ENCODE measurements at places on chromosomes 16 and 17.

GRCh38 chr17:67105213-67105612 lies 60.9 kb downstream of the CACNG1 start:
- DNase-seq, result no peak

DNA sequence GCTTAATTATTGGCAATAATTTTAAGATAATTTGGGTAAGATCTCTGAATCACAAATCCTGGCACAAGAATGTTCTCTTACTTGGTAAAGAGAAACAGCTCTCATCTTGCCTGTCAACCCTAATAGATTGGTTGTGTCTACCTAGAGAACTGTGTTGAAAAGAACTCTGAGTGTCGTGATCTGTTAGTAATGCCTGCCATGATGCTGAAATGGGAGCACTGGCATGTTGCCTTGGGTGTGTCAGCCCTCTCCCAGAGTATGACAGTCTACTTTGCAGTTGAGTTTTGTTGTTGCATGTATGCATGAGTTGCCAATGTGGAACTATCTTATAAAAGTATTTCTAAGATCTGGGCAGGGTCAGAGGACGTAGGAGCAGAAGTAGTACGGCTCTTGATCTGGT lies 221.4 kb downstream of the MAF start:
- no peak for DNase-seq

GRCh38 chr16:70476272-70477020 lies 22.1 kb downstream of the FCSK start:
- DNase-seq, result peak; percentile 62

- no peak for DNase-seq
Measured at GRCh38 chr17:33639103-33639880, 346.2 kb upstream of the ASIC2 start.

DNA sequence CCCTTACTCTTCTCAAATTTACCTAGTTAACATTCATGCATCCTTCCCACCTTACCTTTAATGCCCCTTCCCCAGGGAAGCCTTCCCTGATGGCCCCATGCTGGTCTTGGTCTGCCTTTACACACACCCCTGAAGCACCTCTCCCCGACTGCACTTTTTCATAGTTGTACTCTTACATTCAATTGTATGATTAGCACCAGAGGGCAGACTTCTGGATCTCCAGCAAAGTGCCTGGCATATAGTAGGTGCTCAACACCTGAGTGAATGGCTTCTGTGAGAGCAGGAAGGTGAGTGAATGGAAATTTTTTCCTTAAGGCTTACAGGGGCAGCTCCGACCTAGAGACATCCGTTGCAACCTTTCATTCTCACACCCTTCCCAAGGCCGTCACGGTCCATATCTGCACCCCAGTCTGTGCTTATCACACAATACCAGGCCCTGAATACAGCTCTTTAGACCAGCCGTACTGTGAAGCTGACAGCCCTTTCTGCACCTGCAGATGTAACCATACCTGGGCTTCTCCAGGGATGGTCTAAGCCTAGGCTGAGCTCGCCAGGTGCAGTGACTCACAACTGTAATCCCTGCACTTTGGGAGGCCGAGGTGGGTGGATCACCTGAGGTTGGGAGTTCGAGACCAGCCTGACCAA lies 4.4 kb downstream of the PGAP3 start:
- DNase-seq, result no peak

GRCh38 chr16:54455030-54455725 lies 168.6 kb upstream of the IRX3 start:
- no peak for DNase-seq

GRCh38 chr17:13016881-13017654 lies 759 bp downstream of the ELAC2 start:
- no peak for DNase-seq

DNA sequence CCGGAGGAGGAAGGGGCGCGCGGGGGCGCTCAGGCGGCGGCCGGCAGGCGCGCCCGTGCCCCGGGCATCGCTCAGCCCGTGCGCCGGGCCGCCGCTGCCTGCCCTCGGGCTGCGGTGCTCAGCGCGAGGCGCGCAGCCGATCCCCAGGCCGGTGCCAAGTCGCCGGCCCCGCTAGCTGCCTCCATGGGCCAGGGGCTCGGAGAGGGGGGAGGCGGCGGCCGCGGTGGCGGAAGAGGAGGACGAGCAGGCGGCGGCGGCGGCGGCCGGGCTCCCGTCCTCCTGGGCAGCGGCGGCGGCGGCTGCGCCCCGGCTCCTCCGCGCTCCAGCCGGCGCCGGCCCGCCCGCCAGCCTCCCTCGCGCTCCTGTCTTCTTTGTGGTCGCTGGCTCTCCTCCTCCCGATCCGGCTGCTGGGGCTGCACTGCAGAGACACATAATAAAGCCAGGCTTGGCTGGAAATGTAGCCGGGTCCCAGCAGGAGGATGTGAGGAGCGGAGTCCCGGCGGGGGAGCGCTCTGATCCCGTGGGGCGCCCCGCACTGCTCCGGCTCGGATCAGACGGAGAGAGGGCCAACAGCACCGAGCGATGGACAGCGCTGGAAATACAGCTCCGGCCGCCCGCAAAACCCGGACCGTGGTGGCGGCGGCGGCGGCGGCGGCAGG lies 889 bp upstream of the ZNF423 start:
- peak; percentile 67 for DNase-seq

- peak; percentile 23 for DNase-seq
Measured at GRCh38 chr17:28944862-28945741, 6.2 kb downstream of the PHF12 start.

GRCh38 chr16:88991813-88992350 lies 14.9 kb upstream of the CBFA2T3 start:
- DNase-seq, result no peak

DNA sequence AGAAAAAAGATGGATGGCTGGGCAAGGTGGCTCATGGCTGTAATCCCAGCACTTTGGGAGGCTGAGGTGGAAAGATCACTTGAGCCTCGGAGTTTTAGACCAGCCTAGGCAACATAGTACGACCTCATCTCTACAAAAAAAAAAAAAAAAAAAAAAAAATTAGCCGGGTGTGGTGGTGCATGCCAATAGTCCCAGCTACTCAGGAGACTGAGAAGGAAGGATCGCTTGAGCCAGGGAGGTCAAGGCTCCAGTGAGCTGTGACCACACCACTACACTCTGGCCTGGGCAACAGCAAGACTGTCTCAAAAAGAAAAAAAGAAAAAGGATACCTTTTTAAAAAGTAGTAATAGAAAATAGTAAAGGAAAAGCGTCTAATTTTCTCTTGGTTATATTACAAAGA lies 20.7 kb downstream of the ZNF652 start:
- DNase-seq, result no peak

- DNase-seq, result no peak
Measured at GRCh38 chr16:84294117-84294516, 561 bp upstream of the WFDC1 start.

DNA sequence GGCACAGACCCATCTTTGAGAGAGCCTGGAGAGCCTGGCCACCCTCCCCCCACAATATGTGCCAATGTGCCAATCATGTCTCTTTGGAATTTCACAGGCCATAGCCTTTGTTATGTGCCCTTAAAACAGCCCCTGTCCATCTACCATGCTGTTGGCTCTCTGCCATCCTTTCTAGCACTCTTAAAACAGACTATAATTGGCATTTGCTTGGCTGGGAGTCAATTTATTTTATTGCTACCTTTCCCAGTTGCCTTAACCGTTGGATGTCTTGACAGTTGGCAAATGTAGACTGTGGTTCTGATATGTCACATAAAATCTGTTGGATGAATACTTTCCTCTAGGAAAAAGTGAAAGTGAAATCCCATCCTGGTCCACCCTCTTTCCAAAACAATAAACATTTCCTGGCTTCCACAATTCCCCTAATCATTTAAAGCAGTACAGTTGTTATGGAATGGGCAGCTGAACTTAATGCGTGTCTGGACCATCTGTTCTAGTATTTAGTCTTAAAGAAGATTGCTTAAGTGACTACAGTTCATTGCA lies 394.0 kb downstream of the KCNJ2 start:
- no peak for DNase-seq

GRCh38 chr16:3026003-3026378 lies 2.2 kb downstream of the THOC6 start:
- DNase-seq, result no peak

- peak; percentile 81 for DNase-seq
Measured at GRCh38 chr17:64781014-64781756, 119.1 kb upstream of the SMURF2 start.

DNA sequence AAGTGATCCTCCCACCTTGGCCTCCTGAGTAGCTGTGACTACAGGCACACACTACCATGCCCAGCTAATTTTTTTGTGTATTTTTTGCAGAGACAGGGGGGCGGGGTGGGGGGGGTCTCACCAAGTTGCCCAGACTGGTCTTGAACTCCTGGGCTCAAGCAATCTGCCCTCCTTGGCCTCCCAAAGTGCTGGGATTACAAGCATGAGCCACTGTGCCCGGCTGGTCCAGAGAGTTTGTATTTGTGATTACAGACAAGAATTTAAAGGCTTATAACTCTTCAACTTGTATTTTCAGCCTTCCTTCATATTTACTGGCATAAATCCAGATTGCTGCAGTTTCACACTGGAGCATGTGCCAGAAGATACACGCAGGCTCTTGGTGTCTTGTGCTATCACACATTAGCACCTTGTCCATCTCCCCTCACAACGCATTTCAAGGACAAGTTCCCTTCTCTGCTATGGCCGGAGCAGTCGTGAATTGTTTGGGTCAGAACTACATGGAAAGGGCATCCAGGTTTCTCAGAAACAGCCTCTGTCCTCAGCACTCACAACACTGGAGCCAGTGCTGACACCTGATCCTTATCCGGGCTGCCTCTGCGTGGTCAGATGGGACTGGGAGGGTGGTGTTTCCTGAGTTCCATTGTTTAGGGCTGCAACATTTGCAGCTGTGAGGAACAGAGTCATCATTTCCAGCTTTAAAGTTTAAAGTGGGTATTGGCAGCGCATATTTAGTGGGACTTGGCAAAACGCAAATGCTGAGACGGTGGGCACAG lies 28.1 kb downstream of the WSCD1 start:
- DNase-seq, result peak; percentile 69

GRCh38 chr17:14513835-14514234 lies 213.0 kb downstream of the HS3ST3B1 start:
- DNase-seq, result no peak

DNA sequence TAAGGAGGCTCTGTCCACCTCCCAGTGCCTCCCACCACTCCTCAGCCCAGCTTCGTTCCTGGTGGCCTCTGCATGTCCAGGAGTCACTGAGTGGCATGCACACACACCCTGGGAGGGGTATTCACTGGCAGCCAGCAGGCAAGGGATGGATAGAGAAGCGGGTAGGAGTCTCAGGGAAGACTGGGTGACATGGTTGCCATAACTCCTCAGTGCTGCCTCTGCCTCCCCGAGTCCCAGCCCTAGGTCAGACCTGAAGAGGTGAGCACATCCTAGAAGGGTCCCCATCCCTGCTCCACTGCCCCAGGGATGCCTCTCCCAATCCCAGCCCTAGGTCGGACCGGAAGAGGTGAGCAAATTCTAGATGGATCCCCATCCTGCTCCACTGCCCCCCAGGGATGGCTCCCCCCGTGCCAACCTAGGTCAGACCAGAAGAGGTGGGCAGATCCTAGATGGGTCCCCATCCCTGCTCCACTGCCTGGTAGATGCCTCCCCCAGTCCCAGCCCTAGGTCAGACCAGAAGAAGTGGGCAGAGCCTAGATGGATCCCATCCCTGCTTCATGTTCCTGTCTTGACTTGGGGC lies 197.0 kb downstream of the IRF8 start:
- no peak for DNase-seq

DNA sequence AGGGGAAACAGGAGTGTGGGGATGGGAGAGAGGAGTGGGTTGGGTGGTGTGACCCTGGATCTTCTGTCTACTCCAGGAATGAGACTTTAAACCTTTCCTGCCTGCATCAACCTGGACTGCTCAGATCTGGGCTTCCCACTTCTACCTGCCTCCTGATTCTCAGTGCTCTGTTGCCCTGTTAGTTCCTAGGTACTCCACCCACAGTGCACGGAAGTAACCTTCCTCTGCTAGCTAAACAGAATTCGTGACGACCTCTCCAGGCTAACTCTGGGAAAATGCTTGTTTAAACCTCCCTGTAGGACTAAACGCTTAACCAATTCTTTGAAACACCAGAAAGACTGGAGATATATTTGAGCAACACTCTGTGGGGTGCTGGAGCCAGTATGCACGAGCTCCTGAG lies 83.4 kb upstream of the CLEC3A start:
- no peak for DNase-seq

GRCh38 chr17:82956146-82956725 lies 116.4 kb upstream of the ZNF750 start:
- DNase-seq, result no peak

- DNase-seq, result peak; percentile 63
Measured at GRCh38 chr17:8056232-8056975, 17.5 kb downstream of the ALOX15B start.

GRCh38 chr17:50056961-50057330 lies 1.0 kb downstream of the ITGA3 start:
- no peak for DNase-seq

DNA sequence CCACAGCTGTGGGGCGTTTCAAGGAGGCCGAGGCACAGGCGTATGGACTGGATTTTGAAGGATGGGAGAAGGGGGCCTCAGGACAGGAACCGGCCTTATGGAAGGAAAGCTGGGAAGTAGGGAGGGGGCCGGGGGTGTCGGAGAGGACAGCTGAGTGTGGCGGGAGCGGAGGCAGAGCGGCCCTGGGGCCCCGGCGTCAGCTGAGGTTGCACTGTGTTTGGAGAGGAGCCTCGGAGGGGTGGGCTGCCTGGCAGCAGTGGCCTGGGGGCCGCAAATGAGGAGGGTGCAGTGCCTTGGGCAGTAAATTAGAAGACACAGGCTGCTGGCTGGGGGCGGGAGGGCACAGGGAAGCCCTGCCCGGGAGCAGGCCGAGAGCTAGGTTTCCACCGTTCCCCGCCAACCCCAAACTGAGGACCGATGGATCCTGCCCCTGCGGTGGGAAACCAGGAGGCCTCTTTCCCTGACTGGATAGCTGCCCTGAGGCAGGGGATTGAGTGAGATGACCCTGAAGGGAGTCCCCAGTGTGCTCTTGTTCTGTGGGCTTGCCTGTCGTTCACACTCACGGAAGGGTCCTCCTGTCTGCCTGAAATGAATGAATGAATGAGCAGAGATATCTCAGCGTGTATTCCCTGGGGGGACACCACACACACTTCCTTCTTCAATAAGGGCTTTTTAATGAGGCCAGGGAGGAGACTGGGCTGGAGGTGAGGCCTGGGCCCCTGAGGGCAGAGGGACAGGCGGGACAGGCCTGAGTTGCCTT lies 18.4 kb downstream of the FOXJ1 start:
- DNase-seq, result no peak

GRCh38 chr17:41621916-41622315 lies 2.5 kb downstream of the KRT17 start:
- DNase-seq, result no peak

- no peak for DNase-seq
Measured at GRCh38 chr17:35377068-35377467, 3.6 kb upstream of the SLFN11 start.

DNA sequence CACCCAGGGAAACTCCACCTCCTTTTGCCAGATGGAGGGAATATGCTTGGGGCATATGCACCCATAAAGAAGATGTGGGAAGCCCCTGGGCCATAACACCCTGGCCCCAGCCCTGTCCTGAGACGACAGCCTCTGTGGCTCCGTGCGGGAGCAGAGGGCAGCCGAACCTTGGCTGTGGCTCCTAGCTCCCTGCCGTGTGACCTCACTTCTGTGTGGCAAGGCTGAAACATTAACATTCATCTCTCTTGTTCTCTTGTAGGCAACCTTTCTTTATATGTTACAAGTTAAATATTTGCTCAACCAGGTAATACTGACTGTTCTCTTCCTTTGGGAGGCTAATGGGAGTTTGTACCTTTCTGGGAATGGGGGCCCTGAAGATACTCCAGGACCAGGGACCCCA lies 17.5 kb downstream of the SLC47A1 start:
- DNase-seq, result no peak

- no peak for DNase-seq
Measured at GRCh38 chr17:38454532-38454931, 26.3 kb downstream of the ARHGAP23 start.

GRCh38 chr17:8623591-8623990 lies 6.9 kb downstream of the MYH10 start:
- no peak for DNase-seq
